ENCODE measurements at places on chromosomes 16 and 17. TPM values are rescaled to one million over a fixed set of nuclear protein-coding genes. Genes with fewer than 3 reads are reported as not detected.

The ST6GALNAC1 gene
- polyA plus RNA-seq, result 1.0 TPM

The ABCA9 gene
- polyA plus RNA-seq, result 10.7 TPM

The ASPHD1 gene
- polyA plus RNA-seq, result 0.35 TPM

The ATP2A1 gene
- polyA plus RNA-seq, result 770 TPM

The RPL19 gene
- 2,763 TPM for polyA plus RNA-seq

DNA sequence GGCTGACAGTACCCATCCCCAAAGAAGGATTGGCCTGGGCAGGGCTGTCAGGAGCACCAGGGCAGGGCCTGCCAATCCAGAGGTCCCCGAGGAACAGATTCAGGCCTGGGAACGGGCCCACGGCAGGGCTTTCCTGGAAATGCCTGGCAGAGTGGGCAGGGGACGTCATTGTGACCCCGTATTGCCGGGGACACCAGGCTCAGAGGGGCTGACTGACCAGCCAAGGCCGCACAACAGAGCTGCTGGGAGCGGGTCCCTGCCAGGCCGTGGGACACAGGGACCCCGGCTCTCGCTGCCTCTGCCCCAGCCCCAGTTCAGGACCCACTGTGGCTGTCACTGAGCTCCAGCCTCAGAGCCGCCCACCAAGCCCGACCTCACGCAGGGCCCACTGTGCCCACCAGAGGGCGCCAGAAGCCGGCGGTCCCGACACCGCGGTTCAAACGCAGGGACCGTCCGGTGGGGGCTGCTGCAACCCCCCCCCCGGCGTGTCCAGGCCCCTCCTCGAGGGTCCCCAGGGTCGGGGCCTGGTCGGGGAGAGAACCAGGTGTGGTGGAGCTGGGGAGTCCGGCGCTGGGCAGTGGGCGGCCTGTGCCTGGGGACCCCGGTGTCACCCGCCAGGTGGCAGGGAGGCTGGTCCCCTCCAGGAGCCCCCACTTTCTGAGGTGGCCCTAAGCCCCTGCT is 15.2 kb upstream of the SSTR5 start:
- no peak for DNase-seq

- peak; percentile 7 for DNase-seq
Measured at GRCh38 chr17:72267601-72268000, 146.8 kb downstream of the SOX9 start.

GRCh38 chr17:2378905-2379304 is 22.0 kb downstream of the MNT start:
- no peak for DNase-seq

DNA sequence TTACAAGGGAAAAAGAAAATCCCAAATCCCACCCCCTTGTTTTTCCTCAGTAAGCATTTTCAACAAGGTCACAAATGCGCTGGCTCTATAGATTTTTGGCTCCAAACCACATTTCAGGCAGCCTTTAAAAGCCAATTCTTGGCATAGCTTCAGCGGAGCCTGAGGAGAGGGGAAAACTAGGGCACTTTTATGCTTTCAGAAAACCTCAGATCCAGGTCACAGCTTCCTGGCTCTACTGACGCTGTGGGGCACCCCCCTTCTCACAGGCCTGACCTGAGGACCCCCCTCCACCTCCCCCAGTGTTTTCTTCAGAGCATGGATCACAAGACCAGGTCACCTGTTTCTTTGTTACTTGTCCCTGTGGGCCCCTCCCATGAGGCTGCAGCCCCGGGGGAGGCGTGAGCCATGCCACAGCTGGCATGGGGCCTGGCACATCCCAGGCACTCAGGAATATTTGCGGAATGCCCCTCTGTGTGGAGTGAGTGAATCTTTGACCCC is 30.1 kb upstream of the MTSS2 start:
- DNase-seq, result peak; percentile 89

GRCh38 chr17:17794382-17794781 is 42.4 kb downstream of the SREBF1 start:
- no peak for DNase-seq

GRCh38 chr17:6914711-6915110 is 81.1 kb upstream of the ALOX12 start:
- DNase-seq, result no peak

GRCh38 chr17:74240618-74241205 is 27.3 kb downstream of the TTYH2 start:
- DNase-seq, result peak; percentile 94
